GM04504 (cell line): ENCODE measurements at places on chromosomes 13 and 19.

- peak; percentile 48 for DNase-seq
These were observed 74.3 kb upstream of the UBL3 start for GRCh38 chr13:29924482-29925350.

- no peak for DNase-seq
These were observed 511 bp downstream of the WDR88 start for GRCh38 chr19:33132425-33132824.

DNA sequence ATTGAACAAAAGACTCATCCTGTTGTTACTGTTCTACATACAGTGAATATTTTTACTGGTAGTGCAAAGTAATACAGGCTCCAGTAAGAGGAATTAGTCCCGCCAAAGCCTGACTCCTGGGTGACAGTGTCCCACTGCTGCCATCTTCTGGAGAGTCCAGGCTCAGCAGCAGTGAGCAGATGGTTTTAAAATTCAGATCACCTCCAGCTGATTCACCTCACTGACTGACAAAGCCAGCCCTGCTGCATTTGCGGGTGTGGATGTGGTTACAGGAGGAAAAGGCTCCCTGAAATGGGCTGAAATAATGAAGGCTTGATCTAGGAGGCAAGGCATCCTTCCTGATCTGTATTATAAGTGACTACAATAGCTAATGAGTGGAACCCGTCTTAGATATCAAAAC lies 18.3 kb downstream of the PABPC3 start:
- peak; percentile 46 for DNase-seq

DNA sequence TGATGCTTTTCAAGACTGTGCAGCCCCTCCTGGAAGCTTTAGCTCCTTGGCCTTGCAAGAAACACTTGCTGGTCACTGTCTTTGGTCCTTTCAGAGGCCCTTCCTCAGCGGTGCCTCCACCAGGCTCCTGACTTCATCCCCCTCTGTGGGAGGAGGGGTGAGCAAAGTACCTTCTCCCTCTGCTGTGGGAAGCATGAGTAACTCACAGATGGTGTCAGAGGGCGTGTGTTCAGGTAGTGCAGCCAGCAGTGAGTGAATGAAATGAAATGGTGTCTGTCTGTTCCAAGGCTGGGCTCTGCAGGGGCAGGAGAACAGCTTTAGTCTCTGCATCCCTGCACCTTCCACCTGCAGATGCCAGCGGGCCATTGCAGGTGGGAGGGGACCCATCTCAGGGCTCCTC lies 102.9 kb downstream of the SHISA2 start:
- DNase-seq, result no peak
